ENCODE measurements at places on chromosomes 3 and 15. TPM values are rescaled to one million over a fixed set of nuclear protein-coding genes. Genes with fewer than 3 reads are reported as not detected.

GRCh38 chr3:107142786-107143575 is 234.3 kb upstream of the CCDC54 start:
- DNase-seq: no peak

- DNase-seq: no peak
Observed at GRCh38 chr15:101710806-101711205, 13.5 kb downstream of the TARS3 start.

GRCh38 chr15:72271221-72271620 is 1.1 kb downstream of the PARP6 start:
- no peak for DNase-seq

DNA sequence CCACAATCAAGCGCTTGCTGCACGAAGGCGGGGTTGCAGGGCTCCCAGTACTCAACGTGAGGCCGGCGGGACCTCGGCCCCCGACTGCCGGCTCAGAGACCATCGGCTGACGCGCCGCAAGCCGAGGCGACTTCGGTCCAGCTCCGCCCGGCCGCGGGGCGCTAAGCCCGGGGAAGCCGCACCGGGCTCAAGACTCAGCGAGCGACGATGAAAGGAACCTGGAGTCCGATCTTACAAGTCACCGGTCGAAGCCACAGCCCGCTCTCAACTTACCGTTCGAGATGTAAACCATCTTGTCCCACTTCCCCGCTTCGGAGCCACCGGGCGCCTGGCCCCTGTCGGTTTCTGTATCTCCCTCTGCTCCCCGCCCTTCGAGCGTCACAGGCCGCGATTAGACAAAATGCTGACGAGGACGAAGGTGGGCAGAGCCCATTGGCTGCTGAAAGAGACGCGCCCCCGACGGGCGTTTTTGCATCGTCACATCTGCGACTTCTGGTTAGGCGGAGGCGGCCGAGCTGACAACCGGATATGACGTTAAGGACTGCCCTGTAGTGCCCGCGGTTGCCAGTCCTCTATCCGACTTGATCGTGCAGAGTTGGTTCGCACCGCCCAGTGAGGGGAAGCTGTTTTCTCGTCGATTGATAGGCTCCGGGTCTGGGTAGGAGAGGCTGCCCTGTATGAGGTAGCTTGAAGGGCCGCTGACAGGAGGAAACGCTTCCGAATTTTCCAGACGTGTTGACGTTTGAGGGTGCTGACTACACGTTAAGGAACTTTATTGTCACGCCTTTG is at the start of gene SELENOK:
Gene SELENOK, minus strand, starts transcription at position 363 of the 789 bp plus-strand sequence.
- DNase-seq: peak; percentile 99

GRCh38 chr15:67035886-67036285 is 29.5 kb upstream of the SMAD3 start:
- no peak for DNase-seq

DNA sequence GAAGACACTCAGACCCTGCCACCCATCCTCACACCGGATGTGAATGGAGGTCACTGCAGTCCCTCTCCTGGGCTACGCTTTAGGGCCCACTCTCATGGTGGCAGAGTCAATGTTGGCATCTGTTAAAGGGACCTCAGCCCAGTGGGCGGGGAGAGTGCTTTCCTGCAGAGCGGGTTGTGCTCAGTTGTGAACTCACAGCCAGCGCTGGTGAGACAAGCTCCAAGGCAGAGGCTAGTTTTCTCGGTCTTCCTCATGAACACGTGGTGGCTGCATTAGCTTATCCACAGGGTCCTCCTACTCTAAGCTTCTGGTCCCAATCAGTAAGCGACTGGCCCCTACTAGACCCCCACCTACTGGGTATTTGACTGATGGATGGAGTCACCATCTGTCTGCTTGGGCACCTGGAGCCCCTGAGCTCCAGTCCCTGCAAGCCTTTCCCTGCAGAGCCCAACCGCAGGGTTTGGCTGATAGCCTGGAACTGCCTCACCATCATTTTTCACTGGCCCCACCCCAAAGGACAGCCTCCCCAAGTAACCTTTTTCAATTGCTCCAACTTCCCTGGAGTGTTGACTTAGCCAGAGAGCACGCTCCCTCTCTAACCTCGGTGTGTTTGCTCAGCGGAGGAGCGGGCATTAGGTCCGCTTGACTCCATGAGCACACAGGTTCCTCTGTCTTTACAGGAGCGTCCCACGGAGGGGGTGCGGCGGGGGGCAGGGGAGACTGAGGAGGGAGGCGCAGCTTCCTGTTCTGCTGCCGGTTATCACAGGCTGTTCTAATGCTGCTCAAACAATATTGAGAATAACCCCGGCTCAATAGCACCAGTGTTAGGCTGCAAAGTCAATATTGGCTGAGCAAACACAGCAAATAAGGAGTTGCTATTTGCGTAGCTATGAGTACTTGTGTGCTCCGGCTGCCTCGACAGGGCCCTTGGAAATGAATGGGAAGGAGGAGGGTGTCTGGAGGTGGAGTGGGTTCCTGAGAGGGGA is 141.7 kb downstream of the RPLP1 start:
- no peak for DNase-seq

DNA sequence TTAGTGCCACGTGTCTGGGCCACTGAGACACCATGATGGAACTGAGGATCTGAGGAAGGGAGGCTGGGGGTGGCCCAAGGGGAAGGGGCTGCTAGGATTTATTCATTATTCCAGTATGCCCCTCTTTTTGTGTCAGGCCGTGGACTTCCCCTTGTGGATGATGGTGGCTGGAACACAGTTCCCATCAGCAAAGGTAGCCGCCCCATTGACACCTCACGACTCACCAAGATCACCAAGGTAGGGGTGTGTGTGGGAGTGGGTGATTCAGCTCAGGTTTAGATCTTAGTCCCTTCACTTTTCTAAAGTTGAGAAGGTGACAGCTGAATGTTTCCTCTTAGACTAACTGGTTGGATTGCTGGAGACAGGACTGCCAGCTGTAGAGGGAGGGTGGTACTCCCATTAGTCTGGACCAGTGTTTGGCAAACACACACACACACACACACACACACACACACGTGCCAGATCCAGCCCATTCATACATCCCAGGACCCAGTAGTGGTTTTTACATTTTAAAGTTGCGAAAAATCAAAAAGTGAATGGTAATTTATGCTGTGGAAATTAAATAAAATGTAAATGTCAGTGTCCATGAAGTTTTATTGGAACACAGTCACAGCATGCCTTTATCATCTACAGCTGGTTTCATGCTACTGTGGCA is 11.4 kb downstream of the EIF4G1 start:
- DNase-seq: peak; percentile 65

GRCh38 chr15:48888191-48888590 is 10.3 kb downstream of the EID1 start:
- peak; percentile 71 for DNase-seq

- DNase-seq: no peak
Observed at GRCh38 chr3:58560771-58561311, 16.4 kb downstream of the FAM107A start.

- no peak for DNase-seq
Observed at GRCh38 chr3:190696777-190697501, 165.6 kb downstream of the GMNC start.

- DNase-seq: no peak
Observed at GRCh38 chr3:176873261-176873660, 324.0 kb downstream of the TBL1XR1 start.

DNA sequence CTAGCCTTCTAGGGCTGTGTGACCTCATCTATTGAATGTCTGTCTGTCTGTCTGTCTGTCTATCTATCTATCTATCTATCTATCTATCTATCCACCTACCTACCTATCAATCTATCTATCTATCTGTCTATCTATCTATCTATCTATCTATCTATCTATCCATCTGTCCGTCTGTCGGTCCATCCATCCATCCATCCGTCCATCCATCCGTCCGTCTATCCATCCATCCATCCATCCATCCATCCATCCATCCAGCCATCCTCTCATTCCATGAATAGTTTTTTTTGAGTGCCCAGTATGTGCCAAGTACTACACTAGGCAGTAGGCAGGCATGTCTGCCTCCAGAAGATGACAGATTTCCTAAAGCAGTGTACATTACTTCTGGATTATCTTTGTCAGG is 122.5 kb downstream of the FOXB1 start:
- DNase-seq: no peak

GRCh38 chr15:42576040-42576594 is 711 bp downstream of the STARD9 start:
- DNase-seq: no peak

- no peak for DNase-seq
Observed at GRCh38 chr3:138412821-138413551, 21.4 kb upstream of the ESYT3 start.

- DNase-seq: no peak
Observed at GRCh38 chr3:45790596-45790995, 5.7 kb downstream of the SLC6A20 start.

DNA sequence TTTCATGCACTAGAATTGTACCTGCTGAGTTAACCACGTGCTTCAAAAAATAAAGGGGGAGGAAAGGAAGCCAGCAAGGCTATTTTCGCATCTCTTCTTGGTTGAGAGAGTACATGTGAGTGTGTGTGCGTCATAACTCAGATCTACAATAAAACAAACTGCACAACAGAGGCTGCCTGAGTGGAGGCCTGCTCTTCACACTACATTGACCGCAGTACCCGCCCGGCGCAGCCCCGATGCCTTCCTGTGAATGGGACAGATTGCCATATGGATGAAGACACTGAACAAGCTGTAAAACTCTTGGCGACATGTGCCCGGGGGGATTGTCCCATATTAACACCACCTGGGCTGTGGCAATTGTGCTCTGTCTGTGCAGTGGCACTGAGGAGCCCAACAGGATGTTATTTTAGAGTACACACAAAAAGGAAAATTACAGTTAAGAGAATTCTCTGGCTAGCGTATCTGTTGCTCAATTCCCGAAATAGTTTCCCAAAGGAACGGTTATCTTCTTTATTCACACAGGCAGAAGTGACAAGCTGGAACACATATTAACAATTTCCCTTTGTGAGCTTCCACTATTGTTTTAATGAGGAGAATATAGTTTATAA is 551.5 kb downstream of the FOXP1 start:
- no peak for DNase-seq

- DNase-seq: peak; percentile 27
Observed at GRCh38 chr15:89119489-89120478, 31.5 kb downstream of the ABHD2 start.

DNA sequence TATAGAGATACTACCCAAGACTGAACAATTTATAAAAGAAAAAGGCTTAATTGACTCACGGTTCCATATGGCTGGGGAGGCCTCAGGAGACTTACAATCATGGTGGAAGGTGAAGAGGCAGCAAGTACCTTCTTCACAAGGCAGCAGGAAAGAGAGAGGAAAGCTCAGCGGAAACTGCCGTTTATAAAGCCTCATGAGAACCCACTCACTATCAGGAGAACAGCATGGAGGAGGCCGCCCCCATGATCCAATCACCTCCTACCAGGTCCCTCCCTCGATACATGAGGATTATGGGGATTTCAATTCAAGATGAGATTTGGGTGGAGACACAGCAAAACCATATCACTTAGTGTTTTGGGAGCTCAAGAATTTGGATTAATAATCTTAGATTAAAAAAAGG is 240.2 kb downstream of the UACA start:
- DNase-seq: no peak

GRCh38 chr15:75043509-75044257 is 20.3 kb downstream of the PPCDC start:
- no peak for DNase-seq

DNA sequence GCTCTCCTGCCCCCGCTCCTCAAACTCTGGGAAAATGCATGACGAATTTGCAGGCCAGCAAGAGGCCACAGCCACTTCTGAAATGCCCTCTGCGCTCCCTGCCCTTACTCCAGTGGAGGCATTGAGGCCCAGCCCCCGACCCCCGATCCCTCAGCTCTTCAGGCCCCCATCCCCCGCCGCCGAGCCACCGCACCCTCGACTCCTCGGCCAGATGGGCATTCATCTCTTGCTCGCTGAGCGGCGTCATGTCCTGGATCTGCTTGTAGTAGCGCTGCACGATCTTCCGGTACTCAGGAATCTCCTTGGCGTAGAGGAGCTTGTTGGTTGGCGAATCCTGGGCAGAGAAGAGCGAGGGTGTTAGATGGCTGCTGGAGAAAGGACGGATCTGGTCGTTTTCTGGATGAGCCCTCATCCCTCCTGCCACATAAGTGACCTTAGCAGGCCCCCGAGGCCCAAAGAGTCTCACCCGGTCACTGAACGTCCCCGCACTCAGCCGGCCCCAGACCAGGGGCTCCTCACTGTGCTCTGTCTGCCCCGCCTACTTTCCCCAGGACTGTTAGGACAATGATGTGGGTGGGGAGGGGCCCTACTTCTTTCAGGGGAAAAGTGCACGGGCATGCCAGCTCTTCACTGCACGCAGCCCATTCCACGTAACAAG is 14.0 kb downstream of the H1-8 start:
- DNase-seq: no peak

- DNase-seq: no peak
Observed at GRCh38 chr3:193496658-193497057, 58.0 kb downstream of the ATP13A4 start.

DNA sequence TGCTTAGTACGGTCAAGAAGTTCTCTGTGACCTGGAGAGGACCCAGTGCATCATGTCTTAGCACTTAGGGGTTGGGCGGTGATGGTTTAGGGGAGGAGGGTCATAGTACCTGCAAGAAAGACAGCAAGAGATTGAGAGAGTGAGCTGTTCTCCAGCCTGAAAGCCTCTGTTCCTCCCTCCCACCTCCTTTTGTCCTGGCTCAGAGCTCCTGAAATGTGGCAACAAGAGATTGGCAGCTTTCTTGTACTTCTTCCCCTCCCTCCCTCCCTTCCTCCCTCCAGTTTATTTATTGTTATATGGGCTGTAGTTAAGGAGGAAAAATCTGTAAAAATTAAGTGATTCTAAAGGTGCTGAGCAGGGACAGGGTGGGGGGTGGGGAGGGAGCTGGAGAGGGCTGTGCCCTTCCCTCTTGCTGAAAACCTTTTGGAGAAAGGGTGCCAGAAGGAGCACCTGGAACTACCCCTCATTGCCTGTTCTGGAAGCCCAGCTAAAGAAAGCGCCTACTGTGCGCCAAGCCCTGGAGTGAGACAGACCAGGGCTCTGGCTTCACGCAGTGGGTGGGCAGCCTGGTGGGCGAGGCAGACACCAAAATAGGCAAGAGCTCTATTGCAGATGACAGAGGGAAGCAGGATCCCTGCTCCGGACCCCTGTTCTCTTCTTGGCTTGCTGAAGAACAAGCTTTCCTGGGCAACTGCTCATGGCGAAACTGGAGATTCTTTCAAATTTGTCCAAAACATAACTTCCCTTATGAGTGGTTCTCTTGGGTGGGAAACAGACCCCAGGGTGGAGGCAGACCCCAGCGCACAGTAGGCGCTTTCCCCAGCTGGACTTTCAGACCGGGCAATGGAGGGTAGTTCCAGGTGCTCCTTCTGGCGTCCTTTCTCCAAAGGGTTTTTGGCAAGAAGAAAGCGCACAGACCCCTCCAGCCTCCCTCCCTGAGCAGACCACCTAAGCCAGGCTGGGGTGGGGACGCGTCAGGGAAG is 35.6 kb downstream of the LINGO1 start:
- no peak for DNase-seq

- DNase-seq: no peak
Observed at GRCh38 chr15:95857758-95858157, 472.7 kb upstream of the NR2F2 start.

Gene ITIH1
- total RNA-seq: not detected

Gene FETUB
- total RNA-seq: not detected

Gene CCDC191
- total RNA-seq: 3.5 TPM

Gene SEMA3B
- 0.97 TPM for total RNA-seq

Gene REC114
- not detected for total RNA-seq

Gene PKM
- total RNA-seq: 2,053 TPM
